ENCODE measurements at places on chromosomes 3 and 15. TPM values are rescaled to one million over a fixed set of nuclear protein-coding genes. Genes with fewer than 3 reads are reported as not detected.

The ATP8B4 gene
- total RNA-seq = 1.1 TPM

The CCR3 gene
- total RNA-seq = not detected

The SUSD5 gene
- 11.2 TPM for total RNA-seq

DNA sequence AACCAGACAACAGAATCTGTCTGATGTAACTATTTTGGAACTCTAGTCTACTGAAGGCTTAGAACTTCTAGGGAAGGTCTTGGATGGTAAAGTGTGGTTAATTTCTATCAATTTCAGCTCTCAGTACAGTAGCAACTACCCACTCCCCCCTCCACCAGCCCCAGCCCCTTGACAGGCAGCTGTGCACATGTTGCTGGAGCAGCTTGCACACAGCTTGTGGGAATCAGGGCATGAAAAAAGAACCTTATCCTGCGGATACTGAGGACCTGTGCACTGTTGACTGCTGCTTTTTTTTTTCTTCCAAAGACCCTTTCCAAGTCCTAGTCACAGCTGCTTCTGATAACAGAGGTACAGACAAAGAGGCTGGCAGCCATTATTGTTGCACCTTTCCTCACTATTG is 81.5 kb upstream of the UBP1 start:
- H3K4me1 ChIP-seq = no peaks in the 10 kb centered on the region
- no peak for DNase-seq
- no peak overlapping the region for H3K4me3 ChIP-seq
- H3K27ac ChIP-seq = no peak overlapping the region

GRCh38 chr3:151178208-151178845 is 24.7 kb downstream of the GPR171 start:
- no peak for DNase-seq
- no peak overlapping the region for H3K27ac ChIP-seq
- H3K36me3 ChIP-seq = no peaks in the 10 kb centered on the region
- no peaks in the 10 kb centered on the region for H3K27me3 ChIP-seq
- no peaks in the 10 kb centered on the region for H3K4me1 ChIP-seq
- no peak overlapping the region for H3K4me3 ChIP-seq

DNA sequence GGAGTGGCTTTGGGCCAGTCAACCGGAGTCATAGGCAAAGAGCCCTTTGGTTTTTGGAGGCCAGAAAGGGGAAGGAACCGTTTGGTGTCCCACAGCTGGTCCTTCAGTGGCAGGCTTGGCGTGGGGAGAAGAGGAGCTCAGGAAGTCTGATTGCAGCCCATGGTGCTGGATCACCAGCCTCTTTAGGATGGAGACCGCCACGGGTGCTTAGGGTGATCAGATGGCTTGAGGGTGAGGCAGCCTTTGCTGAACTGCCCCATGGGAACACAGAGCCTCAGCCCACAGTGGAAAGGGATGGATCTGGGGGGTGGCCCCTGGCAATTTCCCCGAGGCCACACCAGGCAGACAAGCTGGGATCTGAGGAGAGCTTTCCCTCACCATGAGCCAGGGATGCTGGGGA is 38.6 kb upstream of the TOPBP1 start:
- no peak overlapping the region for H3K27ac ChIP-seq
- H3K36me3 ChIP-seq = no peaks in the 10 kb centered on the region
- no peaks in the 10 kb centered on the region for H3K4me1 ChIP-seq
- no peaks in the 10 kb centered on the region for H3K27me3 ChIP-seq
- DNase-seq = no peak

- H3K27ac ChIP-seq = no peak overlapping the region
- H3K4me1 ChIP-seq = peaks cover 7% of the 10 kb centered on the region
- no peak overlapping the region for H3K4me3 ChIP-seq
- H3K27me3 ChIP-seq = peaks cover 7% of the 10 kb centered on the region
- no peaks in the 10 kb centered on the region for H3K36me3 ChIP-seq
These were observed 71.3 kb downstream of the CMTM8 start for GRCh38 chr3:32309654-32310242.

- peaks cover 19% of the 10 kb centered on the region for H3K4me1 ChIP-seq
- DNase-seq = no peak
- H3K27ac ChIP-seq = no peak overlapping the region
- no peak overlapping the region for H3K4me3 ChIP-seq
- no peaks in the 10 kb centered on the region for H3K27me3 ChIP-seq
These were observed 62.2 kb upstream of the MCF2L2 start for GRCh38 chr3:183490653-183491052.
